Thoracic aorta endothelial cell (primary cell): ENCODE measurements at places on chromosomes 2 and 18. TPM values are rescaled to one million over a fixed set of nuclear protein-coding genes. Genes with fewer than 3 reads are reported as not detected.

The COL4A4 gene
- 0.29 and 0.93 TPM in 2 replicates for total RNA-seq

The UGT1A3 gene
- not detected in 2 replicates for total RNA-seq

The GPR17 gene
- not detected in 2 replicates for total RNA-seq

The DNAJC5G gene
- not detected in 2 replicates for total RNA-seq
